Hematopoietic multipotent progenitor cell treated with erythropoietin and hydrocortisone succinate and interleukin-3 and kit ligand, for 17 days (in vitro differentiated cells): ENCODE measurements at places on chromosomes 16 and 17.

GRCh38 chr17:73474370-73474988, 162.7 kb upstream of the CDC42EP4 start:
- DNase-seq: peak; percentile 98

DNA sequence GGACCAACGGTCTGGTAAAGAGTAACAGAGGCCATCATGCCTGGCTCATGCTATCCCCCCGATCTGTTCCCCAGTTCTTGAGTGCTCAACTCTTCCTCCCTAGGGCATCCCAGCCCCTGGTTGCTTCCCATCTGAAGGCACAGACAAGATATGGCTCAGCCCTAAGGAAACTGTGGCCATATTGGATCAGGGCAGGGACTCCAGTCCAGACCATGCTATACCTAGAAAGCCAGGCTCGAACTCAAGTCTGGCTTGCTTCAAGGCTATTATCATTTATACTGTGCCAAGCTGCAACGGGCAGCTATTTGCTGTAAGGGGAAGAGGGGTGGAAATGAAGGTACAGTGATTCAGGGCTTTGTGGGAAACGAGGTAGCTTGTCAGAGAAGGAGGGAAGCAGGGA, 2.8 kb downstream of the UBTF start:
- DNase-seq: no peak

- DNase-seq: no peak
Measured at GRCh38 chr16:13606804-13607203, 313.1 kb upstream of the ERCC4 start.

DNA sequence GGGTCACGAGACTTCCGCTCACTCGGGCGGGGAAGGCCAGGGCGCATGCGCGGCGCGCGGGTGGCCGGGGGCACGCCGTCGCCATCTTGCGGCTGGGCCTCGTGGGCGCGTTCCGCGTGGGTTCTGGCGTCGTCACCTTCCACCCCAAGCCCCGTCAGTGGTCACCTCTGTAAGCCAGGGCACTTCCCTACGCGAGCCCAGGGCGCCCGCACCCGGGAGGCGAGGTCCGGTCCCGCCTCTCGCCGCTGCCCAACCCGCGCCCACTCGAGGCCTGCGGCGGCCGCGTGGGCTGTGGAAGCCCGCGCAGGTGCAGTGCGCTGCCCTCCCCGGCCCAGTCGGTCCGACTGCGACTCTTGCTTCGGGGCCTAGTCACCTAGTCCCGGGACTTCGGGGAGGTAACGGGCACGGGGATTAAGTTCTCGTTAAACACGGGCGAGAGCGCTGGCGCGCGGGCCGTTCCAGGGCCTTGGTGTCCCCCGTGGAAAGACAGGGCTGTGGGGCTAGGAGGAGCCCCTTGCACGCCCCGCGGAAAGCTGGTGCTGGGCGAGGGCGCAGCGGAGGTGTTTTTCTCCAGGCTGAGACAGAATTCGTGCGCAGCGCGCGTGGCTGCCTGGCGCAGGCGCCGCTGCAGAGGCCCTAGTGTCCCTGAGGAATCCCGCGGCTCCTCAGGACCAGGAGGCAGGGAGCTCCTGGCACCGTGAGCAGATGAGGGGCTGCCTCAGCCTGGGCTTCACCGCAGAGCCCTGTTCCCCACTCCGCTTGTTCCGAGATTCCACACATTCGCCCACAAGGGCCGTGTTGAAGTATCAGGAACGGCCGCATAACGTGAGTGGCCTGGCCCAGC, 472 bp upstream of the ARHGDIA start:
- peak; percentile 95 for DNase-seq

- DNase-seq: no peak
Measured at GRCh38 chr16:26594666-26595065, 472.1 kb upstream of the C16orf82 start.

GRCh38 chr17:46179375-46179999, 13.7 kb downstream of the KANSL1 start:
- no peak for DNase-seq

DNA sequence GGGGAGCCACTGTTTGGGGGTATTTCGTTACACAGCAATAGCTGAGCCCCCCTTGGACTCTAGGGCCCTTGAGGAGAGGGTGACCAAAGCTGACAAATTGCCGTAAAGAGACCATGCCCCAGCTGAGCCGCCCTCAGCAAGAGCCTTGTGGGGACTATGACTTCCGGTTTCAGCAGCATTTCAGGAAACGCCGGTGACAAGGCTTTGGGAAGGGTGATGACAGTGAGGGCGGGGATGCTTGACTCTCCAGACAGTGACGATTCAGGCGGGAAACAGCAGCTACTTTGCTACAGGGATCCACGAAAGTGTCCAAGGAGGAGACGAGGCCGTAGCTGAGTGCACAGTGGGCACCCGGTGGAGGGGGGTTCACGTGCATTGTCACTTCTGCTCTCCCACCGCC, 360.8 kb downstream of the C16orf95 start:
- no peak for DNase-seq

DNA sequence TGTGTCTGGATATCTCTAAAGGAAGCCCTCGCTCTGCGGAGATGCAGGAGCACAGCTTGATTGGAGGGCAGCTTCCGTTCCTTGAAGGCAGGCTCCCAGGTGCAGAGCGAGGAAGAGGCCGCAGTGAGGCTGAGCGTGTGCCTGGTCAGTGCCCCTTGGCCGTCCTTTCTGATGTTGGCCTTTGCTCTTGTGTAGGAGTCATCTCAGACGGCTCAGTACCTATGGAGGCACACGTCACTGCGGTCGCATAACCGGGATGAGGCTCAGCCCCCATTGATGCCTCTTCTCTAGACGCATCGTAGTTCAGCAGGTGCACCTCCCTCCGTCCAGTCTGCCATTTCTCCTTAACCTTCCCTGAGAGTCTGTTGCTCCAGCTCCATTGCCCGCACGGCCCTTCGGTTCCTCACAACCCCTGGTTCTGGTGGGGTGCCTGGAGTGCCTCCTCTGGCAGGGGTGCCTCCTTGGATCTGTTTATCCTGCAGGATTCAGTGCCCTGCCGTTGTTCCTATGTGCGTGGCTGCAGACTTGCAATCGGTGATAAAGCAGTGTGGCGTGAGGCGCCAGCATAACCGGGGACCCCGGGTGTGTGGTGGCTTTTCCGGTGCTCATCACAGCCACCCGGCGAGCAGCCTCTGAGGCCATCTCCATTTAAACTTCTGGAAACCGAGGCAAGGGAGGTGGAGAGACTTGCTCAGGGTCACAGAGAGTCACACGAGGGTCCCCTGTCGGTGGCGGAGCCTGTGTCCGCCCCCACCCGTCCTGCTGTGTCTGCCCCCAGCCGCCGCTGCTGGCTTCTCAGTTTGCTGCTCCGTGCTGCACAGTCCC, 188.8 kb upstream of the CHMP6 start:
- no peak for DNase-seq

DNA sequence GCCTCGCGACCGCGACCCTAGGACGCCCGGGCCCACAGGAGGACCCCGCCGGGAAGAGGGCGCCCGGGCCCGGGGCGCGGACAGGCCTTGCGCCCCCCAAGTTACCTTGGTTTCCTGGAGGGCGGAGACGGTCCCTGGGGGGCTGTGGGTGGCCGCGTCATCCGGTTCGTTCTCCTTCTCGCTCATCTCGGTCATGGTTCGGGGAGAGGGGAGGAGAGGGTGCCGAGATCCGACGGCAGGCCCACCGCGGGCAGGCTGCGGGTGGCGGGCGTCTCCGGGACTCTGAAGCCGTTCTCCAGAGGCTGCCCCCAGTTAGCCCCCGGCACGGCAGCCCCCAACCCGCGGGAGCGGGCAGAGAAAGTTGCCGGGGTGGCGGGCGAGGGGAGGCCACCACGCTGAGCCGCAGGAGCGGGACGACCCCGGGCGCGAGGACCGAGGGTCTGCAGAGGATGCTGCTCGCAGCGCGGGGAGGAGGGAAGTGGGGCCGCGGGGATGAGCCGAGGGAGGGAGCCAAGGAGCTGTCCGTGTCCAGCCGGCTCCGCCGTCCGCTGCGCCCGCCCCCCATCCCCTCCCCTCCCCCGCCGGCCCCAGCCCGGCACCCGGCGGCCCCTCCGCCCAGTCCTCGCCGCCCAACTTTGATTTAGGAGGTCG, at the start of gene STAC2:
STAC2 (minus strand) TSS at position 638 of the 651 bp plus-strand sequence; CDS start at position 195, 443 bp downstream.
- no peak for DNase-seq

GRCh38 chr17:68328676-68329075, 37.4 kb downstream of the ARSG start:
- DNase-seq: no peak

- DNase-seq: no peak
Measured at GRCh38 chr16:4625560-4626159, 1.0 kb downstream of the MGRN1 start.

DNA sequence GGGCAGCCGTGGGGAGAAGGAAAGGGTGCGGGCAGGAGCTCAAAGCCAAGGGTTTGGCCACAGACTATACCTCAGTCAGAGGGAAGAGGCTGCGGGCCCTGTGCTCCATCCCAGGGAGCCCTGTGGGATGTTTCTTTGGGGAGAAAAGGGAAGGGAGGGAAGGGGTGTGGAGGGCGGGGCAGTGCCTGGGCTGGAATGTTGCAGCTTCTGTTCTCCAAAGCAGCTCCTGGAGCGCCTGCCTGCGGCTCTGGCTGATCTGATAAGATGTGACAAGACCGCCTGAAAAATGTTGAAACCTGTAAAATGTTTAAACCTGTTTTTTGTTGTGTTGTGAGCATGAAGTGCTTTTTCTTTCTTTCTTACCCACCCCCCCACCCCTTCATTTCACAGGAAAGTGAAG, 32.8 kb downstream of the WNT3 start:
- DNase-seq: no peak

DNA sequence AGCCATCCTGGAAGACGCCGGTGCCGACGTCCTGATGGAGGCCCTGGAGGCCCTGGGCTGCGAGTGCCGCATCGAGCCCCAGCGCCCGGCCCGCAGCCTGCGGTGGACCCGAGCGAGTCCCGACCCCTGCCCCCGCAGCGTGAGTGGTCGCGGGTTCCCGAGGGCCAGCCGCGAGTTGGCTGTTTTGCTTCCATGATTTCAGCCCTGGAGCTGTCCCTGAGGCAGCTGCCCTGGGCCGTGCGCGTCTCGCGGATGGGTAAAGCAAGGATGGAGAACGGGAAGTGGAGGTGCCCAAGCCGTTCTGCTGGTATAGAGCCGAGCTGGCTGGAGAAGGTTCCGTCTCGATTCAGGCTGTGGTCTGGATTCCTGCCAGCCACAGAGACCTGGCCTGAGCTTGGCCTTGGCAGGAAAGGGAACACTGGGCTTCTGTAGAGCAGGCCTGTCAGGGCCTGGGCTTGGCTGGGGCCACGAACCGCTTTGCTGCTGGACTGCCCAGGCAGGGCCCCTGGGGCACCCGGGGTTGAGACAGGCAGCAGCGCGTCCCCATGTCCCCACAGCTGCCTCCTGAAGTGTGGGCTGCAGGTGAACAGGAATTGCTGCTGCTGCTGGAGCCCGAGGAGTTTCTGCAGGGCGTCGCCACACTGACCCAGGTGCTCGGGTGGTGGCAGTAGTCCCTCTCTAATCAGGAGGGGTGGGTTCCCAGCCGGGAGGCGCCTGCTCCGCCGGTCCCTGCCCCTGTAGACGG, 941 bp upstream of the MRPS34 start:
- peak; percentile 34 for DNase-seq
